Activated CD4-positive, alpha-beta T cell treated with anti-CD3 and anti-CD28 coated beads for 36 hours (primary cell): ENCODE measurements at places on chromosomes 6 and 20.

DNA sequence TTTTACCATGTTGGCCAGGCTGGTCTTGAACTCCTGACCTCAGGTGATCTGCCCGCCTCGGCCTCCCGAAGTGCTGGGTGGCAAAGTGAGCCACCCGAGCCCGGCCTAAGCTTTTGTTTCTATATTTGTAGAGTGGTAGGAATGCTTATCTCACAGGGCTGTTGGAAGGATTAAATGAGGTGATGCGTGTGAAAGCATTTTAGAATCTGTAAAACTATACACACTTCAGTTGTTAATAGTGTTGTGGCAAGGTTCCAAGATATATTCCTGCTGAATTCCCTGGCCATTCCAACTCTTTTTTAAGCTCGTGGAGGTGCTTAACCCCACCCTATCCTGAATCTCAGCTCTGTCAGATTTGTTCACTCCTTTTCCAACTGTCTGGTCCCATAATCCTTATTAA lies 89.9 kb upstream of the AKIRIN2 start:
- DNase-seq = no peak

DNA sequence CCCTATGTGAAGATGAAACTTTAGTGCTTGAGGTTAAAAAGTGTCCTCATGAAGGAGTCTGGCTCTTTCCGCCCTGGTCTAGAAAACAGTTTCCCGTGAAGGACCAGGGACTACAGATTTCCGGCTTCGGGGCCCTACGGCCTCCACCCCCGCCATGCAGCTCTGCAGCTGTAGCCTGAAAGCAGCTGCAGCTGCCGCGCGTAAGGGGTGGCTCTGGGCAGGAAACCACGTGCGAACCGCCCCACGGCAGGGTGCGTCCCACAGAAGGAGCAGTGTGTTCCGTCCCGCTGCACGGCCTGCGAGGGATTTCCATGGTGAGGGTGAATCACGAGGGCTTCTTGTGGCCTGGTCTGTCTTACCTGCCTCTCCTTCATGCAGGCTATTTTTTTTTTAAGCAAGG lies 117.0 kb downstream of the ERMARD start:
- peak; percentile 58 for DNase-seq

DNA sequence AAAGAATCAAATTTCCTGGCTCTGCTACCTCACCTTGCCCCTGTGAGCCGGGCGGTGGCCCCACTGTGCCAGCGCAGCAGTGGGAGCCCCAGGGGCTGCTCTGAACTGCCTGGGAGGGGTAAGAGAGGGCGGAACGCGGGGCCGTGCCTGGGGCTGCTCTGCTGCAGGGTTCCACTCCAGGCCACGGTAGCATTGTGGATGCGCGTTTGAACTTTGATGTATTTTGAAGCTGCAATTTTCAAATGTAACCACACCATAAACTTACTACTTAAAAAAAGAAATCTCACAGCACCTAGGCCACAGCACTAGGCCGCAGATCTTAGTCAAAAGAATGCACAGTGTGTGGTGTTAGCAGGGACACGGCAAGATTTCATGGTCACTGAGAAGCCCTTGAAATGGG lies 57.5 kb downstream of the PRDM1 start:
- DNase-seq = no peak

- DNase-seq = no peak
Observed at GRCh38 chr6:165232731-165233488, 76.5 kb downstream of the C6orf118 start.

- peak; percentile 33 for DNase-seq
Observed at GRCh38 chr6:149248693-149249369, 68.7 kb upstream of the TAB2 start.

DNA sequence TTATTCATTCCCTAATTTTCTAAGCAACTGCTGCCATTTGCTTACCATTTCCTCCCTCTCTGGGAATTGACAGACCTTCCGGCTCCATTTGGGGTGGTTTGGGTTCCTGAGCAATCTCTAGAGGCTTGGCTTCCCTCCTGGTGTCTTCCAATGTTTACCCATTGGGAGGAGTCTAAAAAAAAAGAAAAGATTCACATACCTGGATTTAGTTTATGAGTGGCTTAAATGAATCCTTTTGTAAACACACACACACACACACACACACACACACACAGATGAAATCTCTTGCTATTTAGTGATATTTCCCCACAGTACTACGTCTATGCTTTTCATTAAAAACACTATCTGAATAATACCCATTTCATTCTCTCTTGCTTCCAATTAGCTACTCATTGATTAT lies 48.3 kb upstream of the TRAF3IP2 start:
- no peak for DNase-seq

GRCh38 chr6:155377061-155377460 lies 62.8 kb upstream of the TFB1M start:
- no peak for DNase-seq

DNA sequence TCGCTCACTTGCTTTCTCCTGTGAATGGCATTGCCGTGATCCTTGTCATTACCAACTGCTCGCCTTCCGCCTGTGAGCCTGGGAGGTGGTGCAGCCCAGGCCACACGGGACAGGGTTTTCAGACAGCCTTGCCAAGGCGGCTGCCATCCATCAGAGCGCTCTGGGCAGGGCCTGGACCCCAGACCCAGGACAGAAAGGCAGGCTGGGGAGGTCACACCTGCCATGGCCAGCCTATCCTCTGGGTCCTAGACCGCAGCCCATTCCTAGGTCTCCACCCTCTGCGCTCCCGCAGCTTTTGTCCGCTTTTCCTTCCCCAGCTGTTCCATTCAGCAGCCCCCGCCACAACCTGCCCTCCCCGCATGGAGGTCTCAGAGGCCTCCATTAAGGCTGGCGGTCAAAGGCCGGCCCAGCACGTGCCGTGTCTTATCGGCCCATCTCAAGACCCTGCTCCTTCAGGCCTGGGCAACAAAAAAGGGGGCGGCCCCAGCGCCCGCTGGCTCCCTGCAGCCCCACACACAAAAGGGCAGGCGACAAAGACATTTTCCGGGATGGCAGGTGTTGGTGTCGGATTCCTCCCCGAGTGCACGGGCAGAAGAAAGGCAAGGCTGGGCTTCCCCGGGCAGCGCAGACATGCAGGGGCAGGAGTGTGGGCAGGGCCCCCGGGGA lies 28.1 kb downstream of the INSM1 start:
- DNase-seq = no peak

GRCh38 chr20:41098703-41099250 lies 38.6 kb upstream of the PLCG1 start:
- no peak for DNase-seq

GRCh38 chr6:149046822-149047246 lies 270.7 kb upstream of the TAB2 start:
- DNase-seq = no peak

DNA sequence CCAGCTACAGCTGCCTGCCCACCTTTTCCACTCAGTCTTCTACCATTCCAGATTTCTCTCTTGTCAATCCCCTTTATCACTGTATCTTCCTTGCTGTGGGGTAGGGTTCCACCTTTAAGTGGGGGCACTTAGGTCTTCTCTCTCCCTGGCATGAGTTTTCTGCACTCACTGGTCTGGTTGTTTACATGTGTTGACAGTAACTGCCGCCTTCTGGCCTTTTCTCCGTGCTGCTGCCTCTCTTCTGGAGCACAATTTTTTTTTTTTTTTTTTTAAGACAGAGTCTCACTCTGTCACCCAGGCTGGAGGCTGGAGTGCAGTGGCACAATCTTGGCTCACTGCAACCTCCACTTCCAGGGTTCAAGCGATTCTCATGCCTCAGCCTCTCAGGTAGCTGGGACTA lies 12.0 kb downstream of the RNF114 start:
- no peak for DNase-seq

DNA sequence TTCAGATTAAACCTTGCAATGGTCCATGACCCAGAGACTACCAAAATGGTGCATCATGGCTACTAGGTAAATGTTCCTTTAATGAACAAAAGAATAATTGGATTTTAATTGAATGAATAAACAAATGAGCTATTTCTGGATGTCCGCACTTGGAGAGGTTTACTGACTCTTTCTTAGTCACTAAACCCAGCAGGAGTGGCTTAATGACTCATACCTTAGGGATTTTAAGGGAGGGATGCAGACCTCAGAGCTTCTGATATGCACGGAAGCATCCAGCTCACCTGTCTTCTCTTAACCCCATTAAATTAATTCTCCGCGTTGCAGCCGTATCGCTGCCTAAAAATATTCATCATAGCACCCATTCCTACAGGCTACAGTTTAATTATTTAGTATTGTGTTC lies 970.0 kb upstream of the SLC35B3 start:
- no peak for DNase-seq

DNA sequence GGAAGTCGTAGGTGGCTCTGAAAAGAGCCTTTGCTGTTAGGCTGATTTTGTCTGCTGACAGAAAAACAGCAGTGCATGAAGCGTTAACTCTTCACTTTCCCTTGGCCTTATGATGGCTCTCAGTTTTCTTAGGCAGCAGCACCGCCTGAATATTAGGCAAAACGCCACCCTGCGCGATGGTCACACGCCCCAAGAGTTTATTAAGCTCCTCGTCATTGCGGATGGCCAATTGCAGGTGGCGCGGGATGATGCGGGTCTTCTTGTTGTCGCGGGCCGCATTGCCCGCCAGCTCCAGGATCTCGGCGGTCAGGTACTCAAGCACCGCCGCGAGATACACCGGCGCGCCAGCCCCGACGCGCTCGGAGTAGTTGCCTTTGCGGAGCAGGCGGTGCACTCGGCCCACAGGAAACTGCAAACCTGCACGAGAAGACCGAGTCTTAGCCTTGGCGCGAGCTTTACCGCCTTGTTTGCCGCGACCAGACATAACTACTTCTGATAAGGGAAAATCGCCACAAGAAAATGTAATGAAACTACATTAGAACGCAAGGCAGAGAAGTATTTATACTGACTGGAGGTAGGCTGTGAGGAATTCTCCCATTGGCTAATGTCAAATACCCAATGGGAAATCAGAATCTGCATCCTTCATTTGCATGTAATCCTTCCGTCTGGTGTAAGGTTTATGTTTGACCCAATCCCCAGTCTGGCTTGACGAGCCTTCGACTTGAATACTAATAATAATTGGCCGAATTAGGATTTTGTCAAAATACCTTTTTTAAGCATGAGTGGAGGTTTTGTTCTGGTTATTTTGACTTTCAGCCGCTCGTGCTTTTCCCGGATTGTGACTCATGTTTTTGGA lies 53.9 kb upstream of the HFE start:
- peak; percentile 86 for DNase-seq

DNA sequence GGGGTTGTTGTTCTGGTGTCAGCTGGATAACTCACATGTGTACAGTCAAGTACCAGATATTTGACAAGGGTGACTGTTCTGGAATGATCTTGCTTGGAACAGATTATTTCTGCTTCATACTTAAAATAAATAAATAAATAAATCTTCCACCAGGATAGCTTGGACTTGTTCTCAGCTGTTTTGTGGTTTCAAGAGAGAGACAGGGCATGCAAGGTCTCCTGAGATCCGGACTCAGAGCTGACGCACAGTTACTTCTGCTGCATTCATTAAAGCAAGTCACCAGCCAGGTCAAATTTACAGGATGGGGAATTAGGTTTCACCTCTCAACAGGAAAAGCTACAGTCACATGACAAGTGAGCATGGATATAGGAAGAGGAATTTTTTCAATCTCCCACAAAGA lies 285.0 kb upstream of the SPTLC3 start:
- DNase-seq = no peak

DNA sequence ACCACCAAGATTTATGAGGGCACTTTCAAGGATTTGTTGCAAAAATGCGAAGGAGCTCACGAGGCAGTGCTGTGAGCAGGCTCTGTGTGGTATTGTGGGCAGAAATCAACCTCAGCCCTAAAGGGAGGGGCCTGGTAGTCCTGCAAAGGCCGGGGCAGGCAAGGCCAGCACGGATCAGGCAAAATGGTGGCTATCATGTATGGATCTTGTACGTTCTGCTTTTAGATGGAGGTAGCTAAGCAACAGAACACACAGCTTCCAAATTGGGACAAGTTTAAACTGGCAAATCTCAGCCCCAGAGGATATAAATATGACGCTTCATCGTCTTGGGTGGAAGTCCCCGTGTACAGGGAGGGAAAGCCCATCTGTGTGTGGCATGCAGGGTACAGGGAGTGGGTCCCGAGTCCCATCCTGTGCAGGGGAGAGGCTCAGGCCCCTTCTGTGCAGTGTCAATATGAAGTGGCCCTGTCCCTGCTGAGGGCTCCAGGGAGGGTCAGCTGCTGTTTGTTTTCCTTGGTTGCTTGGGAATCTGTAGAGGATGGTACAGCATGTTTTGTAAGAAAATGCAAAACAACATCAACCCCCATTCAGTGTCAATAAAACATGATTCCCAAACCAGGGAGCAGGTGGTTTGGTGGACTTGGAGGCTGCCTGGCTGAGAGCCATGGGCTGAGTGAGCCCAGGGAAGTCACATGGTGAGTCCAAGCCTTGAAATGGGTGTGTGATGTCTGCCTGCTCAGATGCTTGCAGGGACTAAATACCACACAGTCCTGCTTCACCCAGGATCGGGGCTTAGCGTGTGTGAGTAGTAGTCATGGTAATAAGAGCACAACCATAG lies 113.0 kb downstream of the SYCP2 start:
- DNase-seq = no peak

DNA sequence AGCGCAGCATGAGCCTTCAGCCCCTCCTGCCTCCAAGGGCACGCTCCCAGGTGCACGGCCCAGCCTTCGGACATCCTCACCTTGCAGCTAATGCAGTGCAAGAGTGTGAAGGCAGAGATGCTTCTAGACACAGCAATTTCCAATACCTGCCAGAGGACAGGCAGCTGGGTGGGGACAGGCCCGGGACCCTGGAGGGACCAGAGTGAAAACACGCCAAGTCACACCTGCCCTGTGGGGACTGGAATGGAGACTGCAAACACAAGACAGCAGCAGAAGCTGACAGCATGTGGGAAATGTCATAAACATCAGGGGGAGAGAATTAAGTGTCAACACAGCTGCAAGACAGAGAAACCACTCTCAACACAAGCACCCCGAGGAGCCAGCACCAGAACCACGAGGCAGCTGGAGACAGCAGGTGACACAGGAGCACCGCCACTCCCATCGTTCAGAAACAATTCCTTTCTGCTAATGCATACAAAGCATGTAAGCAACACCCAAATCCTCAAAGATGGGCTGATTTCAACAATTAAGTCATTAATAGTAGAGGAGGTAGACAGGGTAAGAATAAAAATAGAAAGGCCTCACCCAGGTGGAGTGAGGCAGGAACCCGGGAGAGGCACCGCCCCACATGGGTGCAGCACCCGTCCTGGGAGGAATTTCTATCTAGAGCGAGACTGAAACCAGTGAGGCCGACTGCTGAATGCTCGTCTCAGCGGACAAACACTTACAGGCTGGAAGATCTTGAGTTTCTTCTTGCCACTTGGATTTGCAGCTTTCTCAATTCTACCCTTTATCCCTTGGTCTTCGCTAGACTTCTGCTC lies 17.1 kb downstream of the DIDO1 start:
- DNase-seq = no peak

GRCh38 chr6:134979142-134979541 lies 29.2 kb upstream of the ALDH8A1 start:
- DNase-seq = peak; percentile 75
